ENCODE measurements at places on chromosomes 13 and 19.

DNA sequence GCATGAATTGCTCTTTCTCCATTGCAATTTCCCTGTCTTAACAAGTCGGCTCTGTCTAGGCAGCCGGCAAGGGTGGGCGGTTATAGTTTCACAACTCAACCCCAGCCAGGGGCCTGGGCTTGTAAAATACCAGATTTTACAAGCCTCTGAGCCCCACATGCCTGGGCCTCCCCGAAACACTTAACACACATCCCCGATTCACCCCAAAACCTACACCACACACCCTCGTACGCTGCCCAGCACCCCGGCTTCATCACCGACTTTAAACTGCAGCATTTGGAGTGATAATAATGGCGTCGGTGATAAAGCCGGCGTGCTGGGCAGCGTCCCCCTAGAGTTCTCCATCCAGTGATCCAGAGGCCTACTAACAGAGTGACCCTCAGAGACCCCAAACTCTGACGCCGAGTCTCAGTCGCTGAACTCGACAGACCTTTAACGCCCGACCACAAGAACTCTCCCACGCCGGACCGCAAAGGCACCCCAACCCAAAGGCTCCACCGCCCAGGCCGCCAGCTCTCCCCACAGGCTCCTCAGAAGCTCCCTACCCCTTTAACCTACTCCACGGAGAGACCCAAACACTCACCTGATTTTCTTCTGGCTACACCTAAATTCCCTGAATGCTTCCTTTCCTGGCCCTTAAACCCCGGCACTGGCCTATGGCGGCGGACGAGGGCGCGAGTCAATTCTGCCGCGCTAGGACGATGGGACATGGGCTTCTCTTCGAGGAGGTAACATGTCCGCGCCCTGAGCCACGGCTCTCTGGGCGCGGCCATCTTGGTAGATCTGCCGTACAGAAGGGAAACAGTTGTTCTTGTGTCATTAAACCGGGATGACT is at the start of gene ZNF649:
Gene ZNF649, minus strand, starts transcription at position 687 of the 835 bp plus-strand sequence. CDS start 4,910 bp downstream, outside the sequence.
- peak; percentile 63 for DNase-seq

DNA sequence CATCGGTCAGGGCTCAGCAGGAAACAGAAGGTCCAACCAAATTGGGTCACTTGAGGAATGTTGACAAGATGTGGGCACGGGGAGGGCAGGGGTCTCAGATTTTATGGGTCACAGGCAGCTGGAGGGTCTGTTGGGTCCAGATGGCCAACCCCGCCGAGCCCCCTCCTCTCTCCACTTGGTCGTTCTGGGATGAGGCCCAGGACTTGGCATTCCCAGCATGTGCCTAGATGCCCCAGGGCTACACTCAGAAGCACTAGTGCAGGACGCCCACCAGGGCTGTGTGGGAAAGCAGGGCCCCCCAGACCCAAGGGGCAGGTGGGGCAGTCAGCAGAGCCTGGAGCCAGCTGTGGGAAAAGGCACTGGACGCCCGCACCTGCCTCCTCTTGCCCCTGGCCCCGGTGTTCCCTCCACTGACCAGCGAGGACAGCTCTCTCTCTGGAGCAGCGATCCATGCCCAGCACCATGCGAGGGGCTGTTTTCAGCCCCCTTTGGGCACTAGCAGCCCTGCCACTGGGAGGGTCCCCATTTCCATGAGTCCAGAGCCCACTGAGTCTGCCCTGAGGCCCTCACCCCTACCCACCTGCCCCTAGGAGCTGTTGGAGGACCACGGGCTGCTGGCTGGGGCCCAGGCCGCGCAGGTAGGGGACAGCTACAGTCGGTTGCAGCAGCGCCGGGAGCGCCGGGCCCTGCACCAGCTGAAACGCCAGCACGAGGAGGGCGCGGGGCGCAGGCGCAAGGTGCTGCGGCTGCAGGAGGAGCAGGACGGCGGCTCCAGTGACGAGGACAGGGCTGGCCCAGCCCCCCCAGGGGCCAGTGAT is 26.0 kb downstream of the DHX34 start:
- DNase-seq, result no peak

- DNase-seq, result no peak
Measured at GRCh38 chr19:33054623-33055022, 10.1 kb downstream of the RHPN2 start.

GRCh38 chr19:35430409-35431144 is 17.5 kb upstream of the FFAR2 start:
- DNase-seq, result no peak

DNA sequence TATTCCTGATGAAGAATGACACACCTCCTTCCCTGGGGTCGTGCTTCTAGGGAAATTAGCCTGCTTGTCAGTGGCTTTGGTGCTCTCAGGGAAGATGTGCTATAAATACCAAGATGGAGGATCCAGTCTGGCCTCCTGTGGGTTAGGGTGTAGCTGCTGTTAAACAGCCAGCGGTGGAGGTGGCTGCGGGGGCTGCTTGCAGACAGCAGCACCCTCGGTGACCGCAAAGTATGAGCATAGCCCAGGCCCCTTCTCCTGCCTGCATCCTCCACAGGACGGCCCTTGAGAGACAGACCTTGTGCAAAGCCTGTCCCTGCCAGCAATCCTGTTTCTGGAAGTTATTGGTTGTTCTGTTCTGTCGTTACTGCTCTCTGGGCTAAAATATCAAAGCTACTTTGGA is 11.4 kb downstream of the VSTM2B start:
- no peak for DNase-seq

GRCh38 chr13:50916701-50917184 is 7.2 kb downstream of the RNASEH2B start:
- no peak for DNase-seq

DNA sequence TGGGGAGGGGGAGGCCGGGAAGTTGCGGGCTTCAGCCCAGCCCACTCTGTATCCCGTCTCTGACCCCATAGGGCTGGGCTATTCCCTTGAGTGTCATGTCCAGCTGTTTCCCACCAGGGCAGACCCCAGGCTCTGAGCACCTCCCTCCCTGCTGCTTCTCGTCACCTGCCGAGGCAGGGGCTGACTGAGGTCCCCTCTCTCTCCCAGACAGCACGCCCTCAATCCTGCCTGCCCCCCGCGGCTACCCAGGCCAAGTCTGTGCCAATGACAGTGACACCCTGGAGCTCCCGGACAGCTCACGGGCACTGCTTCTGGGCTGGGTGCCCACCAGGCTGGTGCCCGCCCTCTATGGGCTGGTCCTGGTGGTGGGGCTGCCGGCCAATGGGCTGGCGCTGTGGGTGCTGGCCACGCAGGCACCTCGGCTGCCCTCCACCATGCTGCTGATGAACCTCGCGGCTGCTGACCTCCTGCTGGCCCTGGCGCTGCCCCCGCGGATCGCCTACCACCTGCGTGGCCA is 625 bp downstream of the F2RL3 start:
- DNase-seq, result no peak

DNA sequence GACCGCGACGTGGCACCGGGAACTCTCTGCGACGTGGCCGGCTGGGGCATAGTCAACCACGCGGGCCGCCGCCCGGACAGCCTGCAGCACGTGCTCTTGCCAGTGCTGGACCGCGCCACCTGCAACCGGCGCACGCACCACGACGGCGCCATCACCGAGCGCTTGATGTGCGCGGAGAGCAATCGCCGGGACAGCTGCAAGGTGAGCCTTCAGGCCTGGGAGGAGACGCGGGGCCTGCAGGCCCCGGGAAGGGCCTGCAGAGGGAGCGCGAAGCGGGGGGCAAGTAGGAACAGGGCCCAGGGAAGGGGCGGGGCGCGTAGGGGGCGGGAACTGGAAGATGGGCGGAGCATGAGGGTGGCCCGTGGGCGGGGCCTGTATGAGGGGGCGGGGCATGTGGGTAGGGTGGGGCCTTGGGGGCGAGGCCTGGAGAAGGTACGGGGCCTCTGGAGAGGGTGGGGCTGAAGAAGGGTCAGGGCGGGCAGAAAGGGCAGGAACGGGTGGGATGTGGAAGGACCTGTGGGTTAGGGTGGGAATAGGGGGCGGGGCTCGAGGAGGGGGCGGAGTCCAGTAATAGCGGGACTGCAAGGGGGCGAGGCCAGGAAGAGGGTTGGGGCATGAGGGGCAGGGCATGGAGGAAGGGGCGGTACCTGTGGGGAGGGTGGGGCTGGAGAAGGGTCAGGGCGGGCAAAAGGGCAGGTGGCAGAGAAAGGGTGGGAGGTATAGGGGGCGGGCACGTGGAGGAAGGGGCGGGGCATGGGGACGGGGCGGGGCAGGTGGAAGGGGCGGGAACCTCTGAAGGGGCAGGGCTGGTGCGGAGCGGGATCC is 2.5 kb downstream of the CFD start:
- peak; percentile 59 for DNase-seq

- DNase-seq, result no peak
Measured at GRCh38 chr13:95636853-95637252, 7.7 kb downstream of the DZIP1 start.

DNA sequence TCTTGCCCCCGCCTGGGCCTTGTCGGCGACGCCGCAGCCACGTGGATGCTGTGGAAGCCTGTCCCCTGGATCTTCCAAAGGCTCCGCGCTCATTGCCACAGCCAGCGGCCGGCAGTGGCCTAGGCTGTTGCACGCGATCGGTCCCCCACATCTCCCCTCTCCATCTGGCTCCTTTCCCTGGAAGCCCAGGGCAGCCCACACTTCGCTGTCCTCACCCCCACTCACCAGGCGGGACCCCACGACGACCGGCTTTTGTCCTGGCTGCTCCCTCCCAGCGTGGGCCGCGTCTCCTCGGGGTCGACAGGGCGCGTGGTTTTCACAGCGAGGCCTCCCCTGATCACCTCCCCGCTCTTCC is 605 bp upstream of the TEX30 start:
- DNase-seq, result peak; percentile 8

DNA sequence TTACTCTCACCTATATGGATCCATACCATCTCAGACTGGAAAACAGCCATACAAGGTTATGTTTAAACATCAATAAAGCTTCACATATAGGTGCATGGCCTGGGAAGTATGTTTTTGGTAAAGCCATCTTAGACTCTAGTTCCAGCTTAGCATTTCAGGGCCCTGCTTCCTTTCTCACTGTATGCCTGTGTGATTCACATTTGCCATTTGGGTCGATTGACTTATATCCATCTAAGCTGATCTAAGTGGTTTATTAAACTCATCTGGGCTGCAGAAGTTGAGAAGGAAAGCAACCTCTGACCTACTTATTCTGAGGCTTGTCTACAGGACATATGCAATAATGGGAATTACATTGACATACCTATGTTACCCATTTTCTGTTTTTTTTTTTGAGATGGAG is 33.5 kb downstream of the ZNF506 start:
- no peak for DNase-seq
